ENCODE measurements at places on chromosomes 6 and 20. TPM values are rescaled to one million over a fixed set of nuclear protein-coding genes. Genes with fewer than 3 reads are reported as not detected.

GRCh38 chr6:142292166-142292924 lies 9.5 kb upstream of the ADGRG6 start:
- no peaks in the 10 kb centered on the region for H3K36me3 ChIP-seq
- no peaks in the 10 kb centered on the region for H3K27me3 ChIP-seq
- no peaks in the 10 kb centered on the region for H3K4me1 ChIP-seq
- H3K4me3 ChIP-seq: no peak overlapping the region

SLC22A16 gene
- total RNA-seq: not detected

ATRN gene
- 22.8 TPM for total RNA-seq

DNA sequence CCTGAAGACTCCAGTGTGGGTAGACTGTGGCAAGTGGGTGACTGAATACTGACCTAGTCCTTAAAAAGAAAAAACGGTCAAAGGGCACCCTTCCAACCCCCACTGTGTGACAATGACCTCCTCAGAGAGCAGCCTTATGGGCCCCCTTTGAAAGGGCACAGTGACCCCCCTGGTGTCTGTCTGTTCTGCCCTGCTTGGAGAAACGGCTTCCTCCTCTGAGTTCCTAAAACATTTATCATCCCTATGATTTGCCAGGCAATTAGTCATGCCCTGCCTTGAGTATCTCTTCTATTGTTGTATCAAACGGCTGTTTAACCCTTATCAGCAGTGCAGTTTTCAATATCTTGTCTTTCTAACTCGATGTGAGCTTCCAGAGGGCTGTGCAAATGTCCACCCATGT lies 21.0 kb upstream of the STX16 start:
- no peak overlapping the region for H3K27ac ChIP-seq
- H3K27me3 ChIP-seq: no peaks in the 10 kb centered on the region
- no peaks in the 10 kb centered on the region for H3K36me3 ChIP-seq
- no peak for DNase-seq

- no peak overlapping the region for H3K4me3 ChIP-seq
- no peaks in the 10 kb centered on the region for H3K27me3 ChIP-seq
- H3K4me1 ChIP-seq: peaks cover 47% of the 10 kb centered on the region
These were observed 44.3 kb downstream of the TPD52L1 start for GRCh38 chr6:125197795-125198269.

- H3K36me3 ChIP-seq: no peaks in the 10 kb centered on the region
- H3K27ac ChIP-seq: no peak overlapping the region
- no peaks in the 10 kb centered on the region for H3K27me3 ChIP-seq
- DNase-seq: no peak
- no peaks in the 10 kb centered on the region for H3K4me1 ChIP-seq
These were observed 9.4 kb downstream of the OR12D1 start for GRCh38 chr6:29424168-29424567.

GRCh38 chr20:62339647-62340062 lies 27.5 kb downstream of the LAMA5 start:
- no peaks in the 10 kb centered on the region for H3K4me1 ChIP-seq
- H3K27me3 ChIP-seq: no peaks in the 10 kb centered on the region
- peaks cover 24% of the 10 kb centered on the region for H3K36me3 ChIP-seq
- no peak for DNase-seq
- no peak overlapping the region for H3K27ac ChIP-seq

DNA sequence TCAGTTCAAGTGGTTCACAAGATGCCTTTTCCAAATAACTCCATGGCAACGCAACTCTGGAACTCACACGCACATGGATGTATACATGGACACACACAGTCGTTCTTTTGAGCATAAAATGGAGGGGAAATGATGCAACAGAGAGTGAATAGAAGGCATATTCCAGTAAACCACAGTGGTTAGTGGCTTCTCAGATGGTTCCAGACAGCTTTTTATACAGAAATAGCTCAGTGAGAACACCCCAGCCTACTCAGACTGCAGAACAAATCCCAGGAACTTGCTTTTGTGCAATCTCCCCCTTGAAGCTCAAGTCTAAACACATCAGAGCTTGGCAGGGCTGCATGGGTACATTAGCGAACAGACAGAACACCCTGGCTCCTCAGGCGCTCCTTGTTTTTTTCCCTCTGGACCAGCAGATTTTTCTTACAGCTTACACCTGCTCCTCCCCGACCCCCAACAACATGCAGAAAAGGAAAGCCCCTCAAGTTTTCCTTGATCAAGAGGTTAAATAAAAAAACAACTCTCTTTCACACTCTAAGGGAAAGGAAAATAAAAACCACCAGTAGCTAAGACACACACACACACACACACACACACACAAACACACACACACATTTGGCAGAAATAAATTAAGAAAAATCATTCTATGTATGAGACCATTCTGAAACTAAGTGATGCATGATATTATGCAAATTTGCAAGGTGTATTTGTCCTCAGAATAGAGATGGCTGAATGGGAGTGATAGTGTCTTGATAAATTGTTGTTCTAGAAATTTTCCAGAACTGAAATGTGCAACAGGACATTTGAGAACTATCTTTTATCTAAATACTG lies 51.2 kb upstream of the RANBP9 start:
- H3K36me3 ChIP-seq: no peaks in the 10 kb centered on the region
- no peak overlapping the region for H3K4me3 ChIP-seq
- H3K27ac ChIP-seq: peak overlapping the region; percentile 40
- H3K27me3 ChIP-seq: no peaks in the 10 kb centered on the region

DNA sequence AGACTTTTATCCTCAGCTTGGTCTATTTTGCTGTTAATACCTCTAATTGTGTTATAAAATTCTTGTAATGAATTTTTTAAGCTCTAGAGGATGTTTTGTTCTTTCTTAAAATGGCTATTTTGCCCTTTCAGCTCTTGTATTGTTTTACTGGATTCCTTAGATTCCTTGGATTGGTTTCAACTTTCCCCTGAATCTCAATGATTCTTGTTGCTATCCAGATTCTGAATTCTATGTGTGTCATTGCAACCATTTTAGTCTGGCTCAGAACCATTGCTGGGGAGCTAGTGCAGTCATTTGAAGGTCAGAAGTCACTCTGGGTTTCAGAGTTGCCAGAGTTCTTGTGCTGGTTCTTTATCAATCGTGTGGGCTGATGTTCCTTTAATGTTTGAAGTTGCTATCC lies 37.1 kb downstream of the OTOR start:
- DNase-seq: no peak
- H3K36me3 ChIP-seq: no peaks in the 10 kb centered on the region
- no peaks in the 10 kb centered on the region for H3K27me3 ChIP-seq
- H3K27ac ChIP-seq: no peak overlapping the region

PPIL6 gene
- 3.9 TPM for total RNA-seq

RNF8 gene
- total RNA-seq: 15.0 TPM

DNA sequence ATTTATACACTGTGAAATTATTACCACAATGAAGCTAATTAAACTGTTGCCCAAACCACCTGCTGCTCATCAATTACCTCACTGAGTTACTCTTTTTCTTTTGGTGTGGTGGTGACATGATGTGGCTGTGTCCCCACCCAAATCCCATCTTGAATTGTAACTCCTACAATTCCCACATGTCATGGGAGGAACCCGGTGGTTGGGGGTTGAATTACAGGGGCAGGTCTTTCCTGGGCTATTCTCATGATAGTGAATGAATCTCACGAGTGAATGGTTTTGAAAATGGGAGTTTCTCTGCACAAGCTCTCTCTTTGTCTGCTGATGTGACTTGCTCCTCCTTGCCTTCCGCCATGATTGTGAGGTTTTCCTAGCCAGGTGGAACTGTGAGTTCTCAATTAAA lies 145.0 kb downstream of the LRRC1 start:
- H3K27ac ChIP-seq: no peak overlapping the region
- DNase-seq: no peak
- H3K36me3 ChIP-seq: no peaks in the 10 kb centered on the region
- no peaks in the 10 kb centered on the region for H3K27me3 ChIP-seq
- peaks cover 9% of the 10 kb centered on the region for H3K4me1 ChIP-seq

CST4 gene
- not detected for total RNA-seq

PRND gene
- not detected for total RNA-seq

- no peaks in the 10 kb centered on the region for H3K36me3 ChIP-seq
- peak overlapping the region; percentile 6 for H3K27ac ChIP-seq
- H3K4me1 ChIP-seq: peaks cover 44% of the 10 kb centered on the region
- H3K27me3 ChIP-seq: peaks cover 29% of the 10 kb centered on the region
- no peak for DNase-seq
- H3K4me3 ChIP-seq: peak overlapping the region; percentile 32
These were observed 2.1 kb upstream of the NRN1 start for GRCh38 chr6:6008648-6009421.

C20orf141 gene
- not detected for total RNA-seq

DNA sequence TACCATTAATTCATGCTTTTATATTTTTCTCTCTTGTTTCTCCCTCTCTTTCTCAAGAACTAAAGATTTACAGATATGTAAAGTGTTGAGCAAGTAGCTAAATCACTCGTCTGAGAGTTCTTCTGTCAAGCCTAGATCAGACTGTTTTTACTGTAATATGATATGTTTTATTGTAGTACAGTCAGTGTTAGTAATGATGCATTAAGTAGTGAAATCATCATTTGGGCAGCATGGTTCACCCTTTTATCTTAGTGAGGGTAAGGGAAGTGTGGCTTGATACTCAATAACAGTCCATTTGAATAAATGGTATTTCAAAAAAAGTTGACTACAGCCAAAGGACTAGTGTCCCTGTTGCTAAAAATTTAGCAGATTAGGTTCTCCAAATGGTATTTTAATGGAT lies 9.2 kb downstream of the CYB5R4 start:
- H3K36me3 ChIP-seq: no peaks in the 10 kb centered on the region
- H3K27me3 ChIP-seq: no peaks in the 10 kb centered on the region
- no peak overlapping the region for H3K27ac ChIP-seq
- DNase-seq: no peak
- no peak overlapping the region for H3K4me3 ChIP-seq

DNA sequence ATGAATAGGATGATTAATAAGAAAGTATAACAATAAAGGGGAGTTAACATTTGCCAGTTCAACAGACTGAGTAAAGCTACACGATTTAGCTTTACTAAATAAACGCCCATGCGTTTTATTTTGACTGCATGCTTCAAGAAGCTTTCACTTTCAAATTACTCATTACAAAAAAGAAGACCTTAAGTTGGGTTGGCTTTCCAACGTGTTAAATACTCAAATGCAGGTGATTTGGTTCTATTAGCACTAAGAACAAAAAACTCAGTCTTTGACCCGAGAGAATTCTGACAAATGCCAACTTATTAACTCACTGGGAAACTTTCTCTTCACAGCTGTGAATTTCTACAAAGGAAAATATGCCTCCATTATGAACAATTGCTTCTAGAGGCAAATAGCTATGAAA lies 24.8 kb downstream of the RNF146 start:
- no peaks in the 10 kb centered on the region for H3K27me3 ChIP-seq
- peaks cover 14% of the 10 kb centered on the region for H3K4me1 ChIP-seq
- DNase-seq: no peak
- no peak overlapping the region for H3K4me3 ChIP-seq
- H3K27ac ChIP-seq: no peak overlapping the region
- no peaks in the 10 kb centered on the region for H3K36me3 ChIP-seq

GINM1 gene
- total RNA-seq: 36.1 TPM

- H3K4me1 ChIP-seq: no peaks in the 10 kb centered on the region
- no peaks in the 10 kb centered on the region for H3K36me3 ChIP-seq
- H3K27me3 ChIP-seq: no peaks in the 10 kb centered on the region
- no peak for DNase-seq
These were observed 9.4 kb upstream of the COMMD7 start for GRCh38 chr20:32752458-32753250.

DNA sequence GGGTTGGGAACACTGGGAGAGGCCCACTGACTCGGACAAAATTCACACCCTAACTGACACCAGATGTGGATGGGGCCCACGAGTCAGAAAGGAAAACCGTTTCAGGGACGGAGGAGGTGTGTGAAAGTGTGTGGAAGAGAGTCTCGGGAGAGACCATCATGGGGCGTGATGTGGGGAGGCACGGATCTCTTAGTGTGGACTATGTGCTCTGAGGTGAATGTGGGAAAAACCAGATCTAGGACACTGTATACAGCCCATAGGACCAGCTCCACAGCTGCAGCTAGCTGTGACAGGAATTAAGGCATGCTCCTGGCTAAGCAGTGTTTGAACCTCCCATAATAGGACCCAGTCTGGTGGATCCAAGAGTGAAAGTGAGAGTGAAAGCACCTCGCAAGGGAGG lies 691.3 kb downstream of the PHF3 start:
- H3K27ac ChIP-seq: no peak overlapping the region
- H3K4me1 ChIP-seq: no peaks in the 10 kb centered on the region
- no peaks in the 10 kb centered on the region for H3K36me3 ChIP-seq
- no peak overlapping the region for H3K4me3 ChIP-seq
- DNase-seq: no peak
- no peaks in the 10 kb centered on the region for H3K27me3 ChIP-seq

DNA sequence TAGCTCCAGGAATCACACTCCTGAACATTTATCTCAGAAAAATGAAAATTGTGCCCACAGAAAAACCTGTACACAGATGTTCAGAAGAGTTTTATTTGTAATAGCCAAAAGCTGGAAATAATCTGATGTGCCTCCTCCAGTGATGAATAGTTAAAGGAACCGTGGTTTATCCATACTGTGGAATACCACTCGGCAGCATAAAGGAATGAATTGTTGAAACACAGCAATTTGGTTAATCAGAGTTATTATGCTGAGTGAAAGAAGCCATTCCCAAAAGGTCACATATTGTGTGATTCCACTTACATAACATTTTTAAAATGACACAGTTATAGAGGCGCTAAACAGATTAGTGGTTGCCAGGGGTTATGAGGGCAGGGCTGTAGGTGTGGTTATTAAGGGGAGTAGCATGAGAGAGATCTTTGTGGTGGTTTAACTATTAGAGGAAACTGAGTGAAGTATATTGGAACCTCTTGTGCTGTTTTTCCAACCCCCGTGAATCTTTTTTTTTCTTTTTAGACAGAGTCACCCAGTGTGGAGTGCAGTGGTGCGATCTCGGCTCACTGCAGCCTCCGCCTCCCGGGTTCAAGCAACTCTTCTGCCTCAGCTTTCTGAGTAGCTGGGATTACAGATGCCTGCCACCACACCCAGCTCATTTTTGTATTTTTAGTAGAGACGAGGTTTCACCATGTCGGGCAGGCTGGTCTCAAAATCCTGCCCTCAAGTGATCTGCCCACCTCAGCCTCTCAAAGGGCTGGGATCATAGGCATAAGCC lies 26.2 kb downstream of the PSMF1 start:
- H3K4me3 ChIP-seq: no peak overlapping the region
- DNase-seq: no peak
- H3K27ac ChIP-seq: no peak overlapping the region
- no peaks in the 10 kb centered on the region for H3K4me1 ChIP-seq
- peaks cover 26% of the 10 kb centered on the region for H3K36me3 ChIP-seq
- no peaks in the 10 kb centered on the region for H3K27me3 ChIP-seq
